ENCODE measurements at places on chromosomes 6 and 20.

GRCh38 chr6:118187568-118188164, 280.6 kb downstream of the SLC35F1 start:
- DNase-seq: peak; percentile 15

- no peak for DNase-seq
Observed at GRCh38 chr6:139941826-139942225, 567.4 kb upstream of the CITED2 start.

GRCh38 chr6:34120953-34121675, 24.8 kb downstream of the GRM4 start:
- no peak for DNase-seq

GRCh38 chr20:5356941-5357340, 40.2 kb upstream of the PROKR2 start:
- no peak for DNase-seq

DNA sequence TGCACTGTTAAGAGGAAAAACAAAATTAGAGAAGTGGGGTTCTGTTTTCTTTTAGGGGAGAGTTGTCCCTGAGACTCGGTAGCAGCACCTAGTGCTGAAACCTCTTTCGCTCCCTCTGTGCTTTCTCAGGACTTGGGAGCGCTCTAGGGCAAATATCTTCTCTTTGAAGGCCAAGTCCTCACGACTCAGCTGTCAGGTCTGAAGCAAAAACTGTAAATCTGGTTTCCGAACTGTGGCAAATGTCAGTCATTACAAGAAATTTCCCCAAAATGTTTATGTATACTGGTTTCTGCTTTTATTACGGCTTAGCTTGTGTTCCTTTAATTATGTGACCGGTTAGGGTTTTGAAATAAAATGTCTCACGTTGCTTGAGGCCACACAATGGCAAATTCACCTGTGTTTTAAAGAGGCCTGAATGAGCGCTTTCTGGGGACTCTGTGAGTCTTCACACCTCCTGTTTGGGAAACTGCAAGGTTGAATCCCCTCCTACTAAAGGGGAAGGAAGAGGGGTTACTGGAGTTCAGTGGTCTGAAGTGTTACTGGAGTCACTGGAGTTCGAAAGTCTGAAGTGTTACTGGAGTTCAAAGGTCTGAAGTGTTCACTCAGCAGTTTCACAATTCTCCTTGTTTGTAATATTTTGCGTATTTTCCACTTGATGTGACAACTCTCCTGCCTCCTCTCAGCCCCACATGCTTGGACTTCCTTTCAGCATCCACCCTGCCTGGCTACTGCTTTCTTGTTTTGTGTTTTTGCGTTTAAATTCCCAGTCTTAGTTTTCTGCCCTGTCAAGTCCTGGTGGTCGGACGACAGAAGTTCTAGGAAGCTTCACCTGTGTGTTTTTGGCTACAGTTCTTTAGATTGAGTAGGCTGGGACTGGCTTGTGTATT, 1.6 kb downstream of the SMPDL3A start:
- DNase-seq: no peak

DNA sequence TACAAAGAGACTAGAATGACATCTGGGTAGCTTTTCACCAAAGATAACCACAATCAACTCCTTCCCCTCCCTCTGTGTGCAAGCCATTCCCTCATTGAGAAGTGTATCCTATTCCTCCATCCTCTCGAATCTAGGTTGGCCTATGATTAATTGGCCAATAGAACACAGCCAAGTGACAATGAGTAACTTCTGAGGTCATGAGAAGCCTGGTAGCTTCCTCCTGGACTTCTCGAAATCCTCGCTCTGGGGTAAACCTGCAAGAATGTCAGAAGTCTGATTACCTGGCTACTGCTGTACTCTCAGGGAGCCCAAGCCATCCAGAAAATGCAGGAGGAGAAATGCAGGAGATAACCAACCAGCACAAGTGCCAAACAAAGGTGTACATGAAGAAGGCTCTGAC, 13.1 kb downstream of the ARHGAP18 start:
- DNase-seq: no peak

- no peak for DNase-seq
Observed at GRCh38 chr6:37866590-37867507, 47.3 kb downstream of the ZFAND3 start.

- DNase-seq: peak; percentile 48
Observed at GRCh38 chr20:32483351-32484224, 101.5 kb downstream of the NOL4L start.

DNA sequence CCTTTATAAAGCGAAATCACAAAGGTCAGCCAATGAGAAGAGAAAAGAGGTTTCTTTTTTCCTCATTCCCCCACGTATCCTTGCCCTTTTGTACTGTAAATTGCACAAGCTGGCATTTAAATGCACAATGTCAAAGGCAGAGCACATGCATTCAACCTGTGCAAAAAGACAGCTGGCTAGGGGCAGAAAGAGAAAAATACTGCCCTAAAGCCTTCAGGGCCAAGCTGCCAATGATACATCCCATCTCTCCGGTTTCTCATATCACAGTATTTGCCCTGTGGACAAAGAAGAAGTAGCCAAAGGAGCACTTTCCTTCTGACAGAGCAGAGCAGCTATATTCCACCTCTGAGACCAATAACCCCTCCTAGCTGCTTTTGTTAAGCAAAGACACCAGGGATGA, 219.2 kb downstream of the TRDN start:
- DNase-seq: no peak

- no peak for DNase-seq
Observed at GRCh38 chr6:132362442-132363185, 38.7 kb downstream of the MOXD1 start.

DNA sequence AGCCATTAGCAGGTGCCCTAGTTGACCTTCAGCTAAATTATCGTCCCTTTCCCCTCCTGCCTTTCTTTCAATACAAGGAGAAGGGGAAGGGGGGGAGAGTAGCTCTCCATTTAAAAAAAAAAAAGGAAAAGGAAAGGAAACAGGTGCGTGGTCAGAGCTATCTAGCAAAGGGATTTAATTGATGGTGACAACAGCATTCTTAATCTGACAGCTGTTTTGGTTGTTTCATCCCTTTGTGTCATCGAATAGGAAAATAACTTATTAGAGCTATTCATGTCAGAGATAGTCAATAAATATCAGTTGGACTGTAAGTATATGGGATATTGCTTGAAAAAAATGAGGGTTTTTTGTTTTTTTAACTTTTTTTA, 195.2 kb upstream of the SASH1 start:
- DNase-seq: no peak

DNA sequence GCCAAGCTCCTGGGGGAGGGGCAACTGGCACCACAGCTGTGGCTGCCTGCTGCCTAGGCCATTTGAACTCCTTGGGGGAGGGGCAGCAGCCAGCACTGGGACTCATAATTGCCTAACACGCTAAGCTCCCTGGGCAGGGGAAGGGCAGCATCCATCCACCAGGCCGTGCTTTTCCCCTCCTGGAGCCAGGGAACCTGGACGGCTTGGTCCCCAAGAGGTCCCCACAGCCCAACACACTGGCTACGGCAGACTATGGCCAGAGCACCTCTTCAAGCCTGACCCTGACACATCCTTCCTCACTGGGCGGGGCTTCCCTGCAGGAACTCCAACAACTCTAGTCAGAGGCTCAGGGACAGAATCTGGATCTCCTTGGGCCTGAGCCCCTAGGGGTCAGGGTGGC, 269.4 kb downstream of the RNF144B start:
- DNase-seq: no peak

Measured in skeletal muscle cell (primary cell).